ENCODE measurements at places on chromosomes 2 and 18. TPM values are rescaled to one million over a fixed set of nuclear protein-coding genes. Genes with fewer than 3 reads are reported as not detected.

The MYO5B gene
- polyA plus RNA-seq: not detected

The ADD2 gene
- 0.18 TPM for polyA plus RNA-seq

The UGT1A10 gene
- polyA plus RNA-seq: not detected

The DYNAP gene
- polyA plus RNA-seq: not detected

The FIGN gene
- not detected for polyA plus RNA-seq

The CDH19 gene
- not detected for polyA plus RNA-seq

The GBX2 gene
- not detected for polyA plus RNA-seq

The STRN gene
- 10.5 TPM for polyA plus RNA-seq
